ENCODE measurements at places on chromosomes 1 and 21. TPM values are rescaled to one million over a fixed set of nuclear protein-coding genes. Genes with fewer than 3 reads are reported as not detected.

CFAP107 gene
- not detected for total RNA-seq

GBP5 gene
- total RNA-seq, result not detected

PRAMEF25 gene
- total RNA-seq, result not detected

SHISAL2A gene
- not detected for total RNA-seq

PLA2G2D gene
- total RNA-seq, result not detected

KIAA1614 gene
- 4.4 TPM for total RNA-seq

HSD3B1 gene
- total RNA-seq, result not detected

F3 gene
- total RNA-seq, result 26.9 TPM

C1QTNF12 gene
- not detected for total RNA-seq

CD1C gene
- not detected for total RNA-seq

NR1I3 gene
- not detected for total RNA-seq

HCRTR1 gene
- total RNA-seq, result 3.8 TPM

LIN28A gene
- not detected for total RNA-seq

RERE gene
- total RNA-seq, result 534 TPM

GFI1 gene
- total RNA-seq, result not detected

AHCYL1 gene
- 37.6 TPM for total RNA-seq

MRPL9 gene
- 55.4 TPM for total RNA-seq

PLPP3 gene
- total RNA-seq, result 33.2 TPM

FAM229A gene
- 5.0 TPM for total RNA-seq

KAZN gene
- 50.4 TPM for total RNA-seq

MAP1LC3C gene
- not detected for total RNA-seq

TNFRSF9 gene
- total RNA-seq, result not detected

CHD5 gene
- total RNA-seq, result 52.6 TPM

CLSTN1 gene
- 141 TPM for total RNA-seq

TMEM82 gene
- not detected for total RNA-seq

KCNE1 gene
- total RNA-seq, result 2.2 TPM

LRRC3 gene
- 13.5 TPM for total RNA-seq

SNAP47 gene
- total RNA-seq, result 77.3 TPM

CLEC20A gene
- total RNA-seq, result not detected

EDARADD gene
- total RNA-seq, result 3.1 TPM

DMBX1 gene
- not detected for total RNA-seq

BEND5 gene
- 16.0 TPM for total RNA-seq

FYB2 gene
- 0.94 TPM for total RNA-seq

BROX gene
- total RNA-seq, result 37.6 TPM

S100A3 gene
- not detected for total RNA-seq

VANGL2 gene
- total RNA-seq, result 27.5 TPM

MYOG gene
- not detected for total RNA-seq

ZSWIM5 gene
- total RNA-seq, result 38.8 TPM

ERMAP gene
- total RNA-seq, result 3.1 TPM

RAP1GAP gene
- 31.6 TPM for total RNA-seq

TMEM51 gene
- 0.94 TPM for total RNA-seq

C4BPA gene
- not detected for total RNA-seq

OLFML2B gene
- total RNA-seq, result 1.6 TPM

CLCA4 gene
- total RNA-seq, result not detected

AKNAD1 gene
- 5.6 TPM for total RNA-seq

USP25 gene
- 92.3 TPM for total RNA-seq

SELL gene
- 0.31 TPM for total RNA-seq

C1orf50 gene
- total RNA-seq, result 17.2 TPM

CD58 gene
- total RNA-seq, result 5.3 TPM

RPL11 gene
- 596 TPM for total RNA-seq

SH2D5 gene
- total RNA-seq, result 0.31 TPM

TNN gene
- total RNA-seq, result 0.31 TPM

OR2T11 gene
- total RNA-seq, result not detected

PDZK1 gene
- total RNA-seq, result 0.31 TPM

HJV gene
- total RNA-seq, result not detected

SSX2IP gene
- 105 TPM for total RNA-seq

Measured in parietal lobe (tissue), 2 donors.